Mesothelial cell of epicardium (in vitro differentiated cells): ENCODE measurements at places on chromosomes 1 and 21. TPM values are rescaled to one million over a fixed set of nuclear protein-coding genes. Genes with fewer than 3 reads are reported as not detected.
A peak's percentile ranks its signal among the peaks of the same experiment; 100 is the strongest.

DNA sequence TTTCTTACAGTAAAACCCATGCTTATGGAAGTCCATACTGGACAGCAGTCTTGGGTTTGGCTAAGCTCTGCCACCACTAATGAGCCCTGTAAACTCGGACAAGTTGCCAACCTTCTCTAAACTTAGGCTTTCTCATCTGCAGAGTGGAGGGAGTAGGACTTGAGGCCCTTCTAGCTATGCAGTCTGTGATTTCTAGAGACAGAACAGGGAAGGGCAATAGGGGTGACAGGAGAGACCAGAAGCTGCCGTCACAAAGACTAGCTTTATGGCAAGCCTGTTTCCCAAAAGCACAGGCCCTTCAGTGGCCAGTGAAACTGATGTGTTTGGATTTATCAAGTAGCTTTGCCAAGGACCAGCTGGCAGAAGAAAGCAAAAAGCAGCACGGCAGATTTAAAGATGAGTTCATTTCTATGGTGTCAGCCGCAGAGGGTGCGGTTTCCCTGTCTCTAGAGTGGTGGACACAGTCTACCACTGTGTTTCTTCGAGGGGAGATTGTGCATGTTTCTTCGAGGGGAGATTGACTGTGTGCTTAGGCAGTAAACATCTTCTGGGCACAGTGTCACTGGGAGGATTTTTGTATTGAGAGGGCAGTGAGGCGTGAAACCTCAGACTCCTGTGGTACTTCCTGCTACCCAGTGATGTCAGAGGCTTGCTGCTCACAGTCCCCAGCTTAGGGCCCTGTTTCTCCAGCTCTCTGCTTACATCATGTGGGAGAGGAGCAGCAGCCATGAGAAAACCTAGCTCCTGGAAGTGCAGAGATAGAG, 119.0 kb downstream of the ROR1 start:
- no peak for DNase-seq
- peaks cover 22% of the 10 kb centered on the region for H3K4me1 ChIP-seq
- peaks cover 18% of the 10 kb centered on the region for H3K36me3 ChIP-seq
- no peaks in the 10 kb centered on the region for H3K27me3 ChIP-seq
- H3K27ac ChIP-seq = peak overlapping the region; percentile 26
- no peak overlapping the region for H3K4me3 ChIP-seq

PLEKHN1 gene
- total RNA-seq = 33.6 to 36.0 TPM (median 34.4 TPM) in 3 replicates

FCRL4 gene
- 0.18 TPM in 1 of 3 replicates, not detected in the others for total RNA-seq

DNA sequence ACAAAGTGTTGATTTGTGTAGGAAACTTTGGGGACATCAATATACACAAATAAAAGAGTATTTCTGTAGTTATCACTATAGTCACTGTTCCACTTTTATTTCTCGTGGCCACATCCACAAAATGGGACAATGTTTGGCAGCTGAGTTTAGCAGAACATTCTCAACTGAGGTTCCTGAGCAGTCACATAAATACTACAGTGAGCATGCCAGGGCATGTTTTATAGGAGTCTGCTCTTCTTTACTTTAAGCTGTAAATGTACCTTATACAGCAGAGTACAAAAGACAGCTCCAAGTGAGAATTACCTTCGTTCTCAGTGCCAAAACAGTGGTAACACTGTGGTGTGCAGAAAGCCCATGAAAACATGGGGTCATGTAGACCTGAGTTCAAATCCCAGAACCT, 5.0 kb downstream of the BTG3 start:
- H3K27ac ChIP-seq = peak overlapping the region; percentile 77
- H3K4me1 ChIP-seq = peaks cover 34% of the 10 kb centered on the region
- no peaks in the 10 kb centered on the region for H3K27me3 ChIP-seq
- no peak for DNase-seq

OR2T11 gene
- total RNA-seq = not detected in 3 replicates

- DNase-seq = no peak
- H3K27me3 ChIP-seq = peaks cover 2% of the 10 kb centered on the region
- H3K4me3 ChIP-seq = no peak overlapping the region
- no peaks in the 10 kb centered on the region for H3K36me3 ChIP-seq
- peaks cover 6% of the 10 kb centered on the region for H3K4me1 ChIP-seq
Measured at GRCh38 chr21:27595716-27596115, 628.8 kb upstream of the ADAMTS5 start.

FAM78B gene
- 0.07 to 0.16 TPM in 2 of 3 replicates, not detected in the other for total RNA-seq

TEKT2 gene
- total RNA-seq = 2.6 to 3.6 TPM (median 3.2 TPM) in 3 replicates

DNA sequence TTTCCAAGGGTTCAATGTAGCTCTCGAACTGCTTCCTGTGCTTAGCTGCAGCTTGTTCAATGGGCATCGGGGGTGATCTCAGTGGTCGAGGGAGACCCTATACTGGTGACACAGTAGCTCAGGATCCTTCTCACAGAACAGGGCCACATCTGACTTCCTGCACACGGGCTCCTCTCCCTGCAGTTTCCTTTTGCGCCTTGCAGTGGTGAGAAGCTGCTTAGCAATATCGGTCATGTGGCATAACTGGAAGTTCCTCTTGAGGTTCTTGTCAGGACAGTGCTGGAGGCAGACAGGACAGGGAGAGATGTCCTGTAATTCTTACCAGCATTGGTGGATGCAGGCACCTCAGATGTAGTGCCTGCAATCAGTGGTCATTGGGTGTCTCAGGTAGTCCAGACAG, 140.5 kb upstream of the MAP1LC3C start:
- DNase-seq = no peak
- H3K4me3 ChIP-seq = no peak overlapping the region
- H3K36me3 ChIP-seq = no peaks in the 10 kb centered on the region
- no peak overlapping the region for H3K27ac ChIP-seq
- no peaks in the 10 kb centered on the region for H3K4me1 ChIP-seq
- H3K27me3 ChIP-seq = peaks cover 3% of the 10 kb centered on the region

DNA sequence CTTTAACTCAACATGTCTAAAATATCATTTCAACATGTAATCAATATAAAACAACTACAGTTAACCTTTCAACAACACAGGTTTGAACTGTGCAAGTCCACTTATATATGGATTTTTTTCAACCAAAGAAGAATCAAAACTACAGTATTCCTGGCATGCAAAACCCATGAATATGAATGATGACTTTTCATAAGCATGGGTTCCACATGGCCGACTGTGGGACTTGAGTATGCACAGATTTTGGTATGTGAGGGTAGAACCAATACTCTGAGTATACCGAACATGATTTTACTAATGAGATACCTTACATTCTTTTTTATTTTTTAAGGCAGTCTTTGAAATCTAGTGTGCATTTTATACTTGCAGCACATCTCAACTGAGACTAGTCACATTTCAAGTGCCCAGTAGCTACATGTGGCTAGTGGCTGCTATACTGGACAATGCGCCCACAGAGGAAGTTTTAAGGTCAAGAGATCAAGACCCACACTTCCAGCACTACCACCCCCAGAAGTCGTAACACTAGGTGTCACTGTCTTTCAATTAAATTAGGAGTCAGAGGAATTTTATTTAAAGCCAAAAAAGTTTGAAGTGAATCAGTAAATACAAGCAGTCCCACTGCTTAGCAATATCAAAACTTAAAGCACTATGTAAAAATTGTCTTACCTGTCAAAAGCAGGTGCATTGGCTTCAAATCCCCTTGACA, 40.0 kb downstream of the SYNJ1 start:
- peaks cover 1% of the 10 kb centered on the region for H3K36me3 ChIP-seq
- no peak for DNase-seq
- H3K27ac ChIP-seq = no peak overlapping the region
- H3K4me1 ChIP-seq = peaks cover 16% of the 10 kb centered on the region

- no peak overlapping the region for H3K4me3 ChIP-seq
- peaks cover 28% of the 10 kb centered on the region for H3K27me3 ChIP-seq
- no peak overlapping the region for H3K27ac ChIP-seq
- DNase-seq = peak; percentile 24
- peaks cover 5% of the 10 kb centered on the region for H3K36me3 ChIP-seq
- H3K4me1 ChIP-seq = peaks cover 3% of the 10 kb centered on the region
Measured at GRCh38 chr1:7293702-7294629, 477.1 kb upstream of the VAMP3 start.

DNA sequence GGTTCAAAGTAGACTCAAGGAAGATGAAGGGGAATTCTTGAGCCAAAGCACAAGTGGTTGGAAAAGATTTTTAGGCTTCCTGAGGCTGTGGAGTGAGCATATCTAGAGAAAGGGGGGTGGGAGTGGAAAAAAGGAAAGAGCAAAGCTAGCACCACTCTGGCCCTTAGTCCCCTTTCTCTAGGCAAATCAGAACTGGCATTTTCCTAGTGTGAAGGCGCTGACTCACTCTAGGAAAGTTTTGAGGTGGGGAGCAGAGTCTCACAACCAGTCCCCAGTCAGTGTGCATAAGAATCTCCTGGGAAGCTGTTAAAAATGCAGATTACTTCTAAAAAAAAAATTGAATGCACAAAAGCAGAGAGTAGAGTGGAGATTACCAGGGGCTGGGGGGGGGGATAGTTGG, 3.4 kb upstream of the GPR89B start:
- H3K27ac ChIP-seq = no peak overlapping the region
- no peak overlapping the region for H3K4me3 ChIP-seq
- no peaks in the 10 kb centered on the region for H3K27me3 ChIP-seq
- peaks cover 2% of the 10 kb centered on the region for H3K4me1 ChIP-seq
- DNase-seq = no peak

DNA sequence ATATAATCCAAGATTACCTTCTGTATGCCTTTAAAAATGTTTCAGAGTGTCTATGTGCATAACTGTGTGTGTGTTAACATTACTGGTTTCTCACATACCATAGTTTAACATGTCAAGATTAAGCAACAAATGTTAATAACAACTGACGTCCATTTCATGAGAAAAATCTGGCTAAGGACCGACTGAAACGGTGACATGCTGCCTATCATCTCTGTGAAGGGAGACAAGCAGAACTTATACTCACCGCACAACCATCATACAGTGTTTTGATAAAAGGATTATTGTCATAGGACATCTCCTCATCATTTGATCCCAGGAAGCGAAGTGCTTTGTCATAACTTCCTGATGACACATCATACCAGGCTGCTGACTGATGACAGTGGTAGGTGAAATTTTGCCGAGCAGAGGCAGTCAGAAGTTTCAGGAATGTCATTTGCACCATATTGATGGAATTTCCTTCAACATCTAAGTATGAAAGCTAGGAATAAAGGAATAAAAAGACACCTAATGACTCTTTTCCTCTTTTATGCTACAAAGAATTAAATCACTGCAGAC, 228.8 kb downstream of the COL11A1 start:
- no peak overlapping the region for H3K27ac ChIP-seq
- H3K27me3 ChIP-seq = no peaks in the 10 kb centered on the region

GRCh38 chr1:173360487-173361063, 116.6 kb upstream of the PRDX6 start:
- no peaks in the 10 kb centered on the region for H3K27me3 ChIP-seq
- no peaks in the 10 kb centered on the region for H3K36me3 ChIP-seq
- no peak overlapping the region for H3K27ac ChIP-seq
- DNase-seq = no peak

DNA sequence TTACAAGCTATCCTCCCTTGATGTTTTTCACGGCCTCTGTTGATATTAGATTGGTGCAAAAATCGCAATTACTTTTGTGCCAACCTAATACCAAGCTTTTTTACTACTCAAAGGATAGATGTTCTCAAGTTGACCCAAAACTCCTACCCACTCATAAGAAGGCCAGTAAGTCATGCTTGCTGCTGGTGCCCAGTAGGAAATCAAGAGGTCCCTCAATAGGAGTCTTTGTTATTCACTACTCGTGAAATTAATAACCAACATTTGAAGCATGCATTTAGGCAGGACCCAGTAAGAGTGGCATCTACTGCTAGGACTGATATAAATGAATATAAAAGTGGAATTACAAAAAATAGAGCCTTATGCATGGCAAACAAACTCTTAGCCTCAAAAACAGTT, 52.6 kb downstream of the APP start:
- no peak for DNase-seq
- peaks cover 57% of the 10 kb centered on the region for H3K4me1 ChIP-seq
- no peaks in the 10 kb centered on the region for H3K27me3 ChIP-seq
- peak overlapping the region; percentile 94 for H3K27ac ChIP-seq

DNA sequence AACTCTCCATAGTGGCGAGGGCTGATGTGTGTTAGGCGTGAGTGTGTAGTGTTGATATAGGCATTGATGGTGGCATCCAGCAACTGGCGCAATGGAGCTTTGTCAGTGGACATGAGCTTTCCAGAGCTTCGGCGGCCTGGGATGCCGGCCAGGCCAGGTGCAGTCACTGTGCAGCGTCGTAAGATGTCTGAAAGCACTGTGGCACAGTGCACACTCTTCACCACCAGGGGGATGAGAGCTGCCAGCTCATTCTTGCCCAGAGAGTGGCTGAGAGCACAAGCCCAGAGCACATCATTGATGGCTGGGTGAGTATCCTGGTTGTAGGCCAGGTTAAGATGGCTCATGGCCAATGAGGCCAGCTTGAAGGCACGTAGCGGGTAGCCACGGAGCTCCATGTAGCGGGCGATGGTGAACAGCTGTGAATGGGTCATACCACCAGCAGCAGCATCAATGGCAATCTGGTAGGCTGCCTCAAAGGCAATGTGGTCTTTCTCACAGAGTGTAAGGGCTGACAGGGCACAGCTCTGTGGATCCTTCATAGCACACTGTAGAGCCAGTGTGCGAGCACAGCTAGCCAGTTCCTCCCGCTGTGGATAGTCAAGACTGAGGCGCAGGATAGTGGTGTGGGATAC, 6.7 kb downstream of the UROD start:
- peaks cover 6% of the 10 kb centered on the region for H3K4me1 ChIP-seq
- H3K27ac ChIP-seq = no peak overlapping the region
- H3K36me3 ChIP-seq = peaks cover 3% of the 10 kb centered on the region
- H3K4me3 ChIP-seq = no peak overlapping the region
- DNase-seq = peak; percentile 59
- H3K27me3 ChIP-seq = no peaks in the 10 kb centered on the region

- H3K27me3 ChIP-seq = no peaks in the 10 kb centered on the region
- peaks cover 16% of the 10 kb centered on the region for H3K4me1 ChIP-seq
- DNase-seq = no peak
- no peaks in the 10 kb centered on the region for H3K36me3 ChIP-seq
- H3K27ac ChIP-seq = peak overlapping the region; percentile 62
Measured at GRCh38 chr1:183989078-183989577, 48.4 kb downstream of the COLGALT2 start.

GRCh38 chr1:32055416-32055815, 17.3 kb upstream of the TMEM39B start:
- peaks cover 51% of the 10 kb centered on the region for H3K36me3 ChIP-seq
- peaks cover 3% of the 10 kb centered on the region for H3K4me1 ChIP-seq
- DNase-seq = no peak
- no peak overlapping the region for H3K27ac ChIP-seq
- H3K4me3 ChIP-seq = no peak overlapping the region

GRCh38 chr1:22089787-22090186, 37.3 kb downstream of the CDC42 start:
- no peaks in the 10 kb centered on the region for H3K27me3 ChIP-seq
- no peak overlapping the region for H3K4me3 ChIP-seq
- no peak for DNase-seq
- peak overlapping the region; percentile 47 for H3K27ac ChIP-seq
- peaks cover 35% of the 10 kb centered on the region for H3K4me1 ChIP-seq
- H3K36me3 ChIP-seq = peaks cover 29% of the 10 kb centered on the region

- H3K4me3 ChIP-seq = no peak overlapping the region
- H3K36me3 ChIP-seq = no peaks in the 10 kb centered on the region
Measured at GRCh38 chr1:234327577-234328164, 45.6 kb upstream of the COA6 start.
